CD4-positive, alpha-beta T cell treated with Interleukin-1 beta for 1 hour (primary cell): ENCODE measurements at places on chromosomes 1 and 21.

- DNase-seq, result no peak
Measured at GRCh38 chr1:151864411-151864810, 10.9 kb upstream of the THEM5 start.

DNA sequence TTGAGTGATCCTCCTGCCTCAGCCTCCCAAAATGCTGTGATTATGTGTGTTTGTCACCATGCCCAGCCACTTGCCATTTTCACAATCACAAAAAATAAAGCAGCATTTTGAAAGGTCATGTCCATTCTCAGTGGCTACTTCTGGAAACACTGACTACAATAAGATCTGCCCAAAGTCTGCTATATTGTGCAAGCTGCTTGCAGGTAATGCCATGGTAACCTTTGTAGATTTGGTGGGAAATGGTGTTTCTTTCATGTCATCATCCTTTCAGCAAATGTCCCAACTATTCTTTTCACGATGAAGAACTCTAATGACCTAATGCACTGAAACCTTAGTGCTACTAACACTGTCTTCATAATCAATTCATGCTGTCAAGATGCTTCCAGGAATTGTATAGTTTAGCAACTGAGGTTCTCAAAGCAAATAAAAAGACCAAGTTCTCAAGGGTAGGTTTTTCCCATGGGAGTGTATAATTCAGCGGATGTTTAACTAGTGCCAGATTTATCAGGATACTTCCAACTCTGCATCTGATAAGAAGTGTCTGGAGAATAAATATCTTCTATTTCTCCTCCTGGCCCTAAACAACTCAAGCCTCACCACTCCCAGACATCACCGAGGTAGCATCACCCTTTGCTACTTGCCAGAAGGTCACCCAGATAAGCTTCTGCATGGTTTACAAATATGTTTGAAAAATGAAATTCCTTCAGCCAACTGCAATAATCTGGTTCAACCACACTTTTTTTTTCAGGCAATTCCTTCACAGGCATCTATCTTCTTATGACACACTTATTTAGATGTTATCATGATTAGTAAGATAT, 132.0 kb upstream of the ZC3H11B start:
- no peak for DNase-seq

DNA sequence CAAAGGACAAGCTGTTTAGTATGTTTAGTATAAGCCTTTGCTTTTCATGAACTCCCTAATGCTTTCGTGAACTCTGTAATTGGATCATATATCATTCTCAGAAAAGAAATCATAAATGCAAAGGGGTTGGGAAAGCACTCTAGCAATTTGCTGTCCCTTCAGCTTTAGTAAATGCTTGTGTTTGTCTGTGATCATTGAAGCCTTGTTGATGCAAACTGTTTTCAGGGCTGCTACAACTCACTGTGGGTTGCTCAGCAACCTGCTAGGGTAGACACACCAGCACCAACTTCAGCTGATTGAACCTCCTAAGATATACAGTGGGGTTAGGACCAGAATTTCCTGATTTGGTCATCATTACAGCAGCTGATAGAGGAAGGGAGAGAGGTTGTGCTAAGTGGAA, 95.0 kb downstream of the SGIP1 start:
- DNase-seq, result no peak

GRCh38 chr1:27966402-27967105, 6.8 kb downstream of the XKR8 start:
- no peak for DNase-seq

DNA sequence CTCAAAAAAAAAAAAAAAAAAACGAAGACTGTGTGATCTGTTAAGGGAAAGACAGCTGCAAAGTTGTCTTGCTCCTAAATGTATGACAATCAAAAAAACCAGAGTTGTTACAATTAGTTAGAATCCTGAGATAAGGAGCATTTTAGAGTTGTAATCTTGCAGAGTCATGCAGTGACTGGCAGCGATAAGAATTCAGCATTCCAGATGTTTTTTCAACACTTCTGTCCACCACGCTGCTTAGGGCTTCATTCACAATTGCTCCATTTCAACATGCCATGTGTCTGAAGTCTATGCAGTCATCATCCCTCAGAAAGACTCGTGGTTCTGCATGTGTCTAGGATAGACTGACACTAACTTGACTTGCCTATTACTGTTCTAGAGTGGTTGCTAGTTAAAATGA, 102.4 kb upstream of the BACE2 start:
- DNase-seq, result no peak

- no peak for DNase-seq
Measured at GRCh38 chr1:206578068-206578977, 33.9 kb downstream of the EIF2D start.

GRCh38 chr1:200260597-200261335, 149.1 kb downstream of the ZNF281 start:
- DNase-seq, result no peak

GRCh38 chr1:163932901-163933300, 611.1 kb downstream of the NUF2 start:
- DNase-seq, result no peak

DNA sequence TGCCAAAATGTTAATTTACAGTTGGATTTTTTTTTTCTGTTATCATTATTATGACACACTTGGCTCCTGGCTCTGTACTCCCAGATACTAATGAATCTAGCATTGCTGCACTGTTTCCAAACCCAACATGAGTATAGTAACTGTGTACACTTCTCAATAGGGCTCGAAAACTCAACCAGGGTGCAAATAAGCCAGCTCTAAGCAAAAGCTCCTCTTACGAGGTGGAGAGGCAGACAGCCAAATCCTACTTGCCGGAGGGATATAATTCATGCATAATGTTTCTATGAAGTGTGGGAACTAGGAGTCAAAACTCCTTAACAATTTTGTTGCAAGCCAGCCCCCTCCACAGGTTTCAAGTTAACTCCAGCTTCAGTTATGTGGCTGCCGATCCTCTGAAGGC, 510.4 kb upstream of the ZP4 start:
- no peak for DNase-seq
